Stimulated activated CD4-positive, alpha-beta T cell treated with anti-CD3 and anti-CD28 coated beads, Interleukin-15, amount 100 ng/mL, for 48 hours (primary cell): ENCODE measurements at places on chromosomes 5 and 9.

- no peak for DNase-seq
Measured at GRCh38 chr9:126521089-126521488, 92.6 kb upstream of the LMX1B start.

GRCh38 chr9:106869458-106869857 is 6.5 kb downstream of the ZNF462 start:
- no peak for DNase-seq

- no peak for DNase-seq
Measured at GRCh38 chr5:94818904-94819303, 200.4 kb downstream of the SLF1 start.

DNA sequence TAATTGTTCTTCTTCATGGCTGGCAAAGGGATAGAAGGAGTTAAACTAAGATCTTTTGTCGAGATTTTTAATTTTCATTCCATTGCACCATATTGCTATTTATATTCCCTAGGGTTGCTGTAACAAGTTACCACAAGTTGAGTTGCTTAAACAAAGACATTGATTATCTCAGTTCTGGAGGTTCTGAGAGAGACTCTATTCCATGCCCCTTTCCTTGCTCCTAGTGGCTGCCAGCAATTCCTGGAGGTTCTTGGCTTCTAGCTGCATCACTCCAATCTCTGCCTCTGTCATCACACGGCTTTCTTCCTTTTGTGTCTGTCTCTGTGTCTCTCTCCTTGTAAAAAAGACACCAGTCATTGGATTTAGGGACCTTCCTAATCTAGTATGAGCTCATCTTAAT is 136.6 kb upstream of the DAB2 start:
- DNase-seq = no peak

GRCh38 chr9:132171702-132172101 is 9.8 kb downstream of the NTNG2 start:
- DNase-seq = no peak

- DNase-seq = no peak
Measured at GRCh38 chr9:35029241-35029640, 39.7 kb downstream of the DNAJB5 start.

- DNase-seq = no peak
Measured at GRCh38 chr9:135591506-135592330, 30.2 kb downstream of the PAEP start.

DNA sequence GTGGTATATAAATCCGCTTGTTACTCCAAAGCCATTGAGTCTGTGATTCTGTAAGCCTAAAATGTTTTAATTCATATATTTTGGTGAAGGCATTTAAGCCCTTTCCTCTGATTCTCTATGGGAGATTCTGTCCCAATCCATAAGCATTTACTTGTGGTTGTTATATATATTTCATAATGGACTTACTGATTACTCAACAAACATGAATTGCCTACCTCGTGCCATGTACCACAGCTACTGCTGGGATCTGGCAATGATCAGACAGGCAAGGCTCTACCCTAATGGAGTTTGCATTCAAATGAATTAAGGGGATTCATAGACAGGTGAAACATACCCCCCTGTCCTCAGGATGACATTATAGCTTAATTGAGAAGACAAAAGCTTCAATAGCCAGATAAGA is 54.5 kb downstream of the C9orf152 start:
- no peak for DNase-seq

- DNase-seq = no peak
Measured at GRCh38 chr9:127122176-127123063, at the start of gene ANGPTL2. Gene ANGPTL2, minus strand, starts transcription at chr9:127122635. Its CDS starts 13,904 bp downstream, at chr9:127108731.

GRCh38 chr9:93593144-93593658 is 16.8 kb downstream of the PHF2 start:
- no peak for DNase-seq

GRCh38 chr9:35845824-35846771 is 17.1 kb downstream of the TMEM8B start:
- DNase-seq = no peak

DNA sequence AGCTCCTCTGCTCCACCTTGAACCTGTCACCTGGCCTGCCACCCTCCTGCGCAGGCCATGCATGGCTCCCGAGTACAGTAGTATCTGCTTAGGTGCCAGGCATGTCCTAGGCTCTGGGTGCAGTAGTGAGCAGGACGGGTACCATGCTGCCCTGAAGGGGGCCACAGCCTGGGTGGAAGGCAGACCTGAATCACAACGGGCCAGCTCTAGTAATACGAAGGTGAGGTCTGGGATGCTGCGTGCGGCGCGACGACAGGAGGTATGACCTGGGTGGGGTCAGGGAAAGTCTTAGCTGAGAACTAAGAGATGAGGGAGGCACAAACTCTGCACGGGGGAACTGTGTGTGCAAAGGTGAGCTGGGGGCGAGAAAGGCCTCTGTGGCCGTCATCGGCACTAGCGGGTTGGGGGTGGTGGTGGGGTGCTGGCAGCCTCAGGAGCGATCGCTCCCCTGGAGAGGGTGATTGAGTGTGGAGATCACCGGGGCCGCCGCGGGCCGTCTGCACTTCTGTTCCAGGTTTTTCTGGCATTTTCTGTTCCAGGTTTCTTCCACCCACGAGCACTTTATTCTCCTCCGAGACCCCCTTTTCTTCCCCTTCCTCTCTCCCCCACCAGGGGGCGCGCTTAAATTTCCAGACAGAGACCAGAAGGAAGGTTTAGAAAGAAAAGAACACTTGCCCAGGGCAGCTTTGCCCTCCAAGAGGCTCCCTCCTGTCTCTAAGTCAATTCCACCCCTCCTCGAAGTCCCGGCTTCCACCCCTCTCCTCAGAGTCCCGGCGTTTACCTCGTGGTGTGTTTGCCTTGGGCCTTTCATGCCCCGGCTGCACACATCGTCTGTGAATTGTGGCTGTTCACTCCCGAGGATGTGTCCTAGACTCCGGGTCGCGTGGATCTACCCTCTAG is 15.1 kb downstream of the PDLIM4 start:
- peak; percentile 68 for DNase-seq

DNA sequence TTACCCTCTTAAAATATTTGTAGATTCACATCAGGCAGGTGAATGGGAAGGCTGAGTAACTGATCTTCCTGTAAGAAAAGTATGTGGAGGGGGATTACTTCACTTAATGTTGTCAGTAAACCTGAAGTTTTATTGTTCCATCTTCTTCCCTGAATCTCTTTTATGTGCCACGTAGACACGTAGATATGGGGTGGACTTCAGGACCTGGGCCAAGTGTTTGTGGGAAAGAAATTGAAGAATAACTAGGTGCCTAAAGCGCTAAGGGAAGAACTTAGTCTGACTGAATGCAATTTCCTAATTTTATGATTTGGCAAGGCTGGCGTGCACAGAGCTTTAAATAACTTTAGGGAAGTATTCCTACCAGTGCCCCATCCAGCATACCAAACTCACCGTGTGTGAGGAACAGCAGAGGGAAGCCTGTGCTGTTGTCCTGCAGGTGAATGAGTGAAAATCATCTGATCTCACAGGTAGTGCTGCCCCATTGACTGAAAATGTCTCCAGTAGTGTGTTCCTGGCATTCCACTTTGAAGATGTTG is 323.4 kb downstream of the KDM4C start:
- no peak for DNase-seq

DNA sequence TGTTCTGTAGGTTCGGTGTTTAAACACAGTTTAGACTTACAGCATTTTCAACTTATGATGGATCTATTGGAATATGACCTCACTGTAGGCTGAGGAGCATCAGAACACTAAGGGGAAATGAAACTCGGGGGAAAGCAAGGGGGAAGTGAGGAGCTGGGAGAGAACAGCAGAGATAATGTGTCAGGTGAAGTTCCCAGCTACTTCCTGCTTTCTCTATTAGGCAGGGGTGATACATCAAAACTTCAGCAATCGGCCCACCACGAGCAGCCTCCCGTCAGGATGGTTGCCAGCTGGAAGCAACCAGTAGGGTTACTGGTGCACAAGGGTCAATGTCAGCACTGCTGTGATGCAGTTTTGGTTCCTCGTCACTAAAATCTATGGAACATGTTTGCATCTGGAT is 34.3 kb downstream of the FAT2 start:
- no peak for DNase-seq

DNA sequence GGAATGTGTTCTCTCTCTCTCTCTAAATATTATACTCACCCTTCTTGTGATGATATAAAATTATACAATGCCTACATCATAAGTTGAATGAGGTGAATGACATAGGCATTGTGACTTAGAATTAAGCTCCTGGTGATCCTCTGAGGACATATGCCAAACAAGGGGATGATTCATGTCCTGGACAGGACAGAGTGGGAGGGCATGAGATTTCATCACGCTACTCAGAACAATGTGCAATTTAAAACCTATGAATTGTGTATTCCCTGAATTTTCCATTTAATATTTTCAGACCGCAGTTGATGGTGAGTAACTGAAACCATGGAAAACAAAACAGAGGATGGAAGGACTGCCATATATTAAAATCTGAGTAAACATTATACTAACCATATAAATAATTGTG is 782.2 kb upstream of the NUDT12 start:
- DNase-seq = no peak

GRCh38 chr5:42840842-42841567 is 29.3 kb upstream of the SELENOP start:
- no peak for DNase-seq

DNA sequence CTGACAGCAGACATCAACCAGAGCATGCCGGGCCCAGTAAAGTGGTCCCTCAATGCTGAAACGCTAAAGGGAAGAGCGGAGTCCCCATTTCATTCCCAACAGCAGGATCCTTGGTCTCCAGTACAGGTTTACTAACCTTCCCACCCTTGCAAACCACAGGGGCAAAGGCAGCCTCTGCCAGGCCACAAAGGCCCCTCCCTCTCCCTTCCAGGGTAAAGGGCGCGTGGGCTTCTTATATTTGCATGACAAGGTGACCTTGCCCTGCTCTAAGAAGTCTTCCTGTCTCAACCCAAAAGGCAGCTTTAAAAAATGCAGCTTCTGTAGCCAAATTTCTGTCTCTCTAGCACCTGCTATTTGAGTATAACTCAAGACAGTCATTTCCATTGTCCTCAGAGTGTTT is 131.5 kb upstream of the PTCH1 start:
- DNase-seq = no peak

- no peak for DNase-seq
Measured at GRCh38 chr9:12889402-12890106, 114.7 kb downstream of the LURAP1L start.

DNA sequence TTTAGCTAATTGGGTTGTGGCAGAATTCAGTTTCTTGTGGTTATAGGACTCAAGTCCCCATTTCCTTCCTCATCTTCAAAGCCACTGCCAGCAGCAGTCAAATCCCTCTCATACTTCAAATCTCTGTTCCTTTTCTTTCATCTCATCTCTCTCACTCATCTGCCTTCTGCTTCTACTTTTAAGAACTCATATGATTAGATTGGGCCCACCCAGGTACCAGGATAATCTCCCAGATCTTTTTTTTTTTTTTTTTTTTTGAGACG is 8.0 kb upstream of the REEP5 start:
- DNase-seq = no peak

- DNase-seq = no peak
Measured at GRCh38 chr5:103706939-103707682, 144.5 kb upstream of the NUDT12 start.

DNA sequence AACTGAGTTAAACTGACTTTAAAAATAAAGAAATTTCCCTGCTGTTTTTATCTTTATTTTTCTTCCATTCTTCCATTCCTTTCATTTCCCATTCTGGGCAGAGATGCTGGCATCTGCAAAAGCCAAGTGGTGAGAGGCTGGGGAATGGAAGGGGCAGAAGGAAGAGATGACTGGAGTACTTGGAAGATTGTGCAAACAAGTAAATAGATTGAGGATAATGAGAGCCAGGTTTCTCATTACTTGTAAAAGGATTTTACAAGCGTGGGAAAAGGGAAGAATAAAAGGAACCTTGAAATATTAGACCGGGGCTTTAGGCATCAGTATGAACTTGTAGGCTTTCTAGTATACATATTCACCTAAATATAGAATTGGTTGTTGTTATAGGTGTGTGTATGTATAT is 341.2 kb downstream of the CAAP1 start:
- no peak for DNase-seq

DNA sequence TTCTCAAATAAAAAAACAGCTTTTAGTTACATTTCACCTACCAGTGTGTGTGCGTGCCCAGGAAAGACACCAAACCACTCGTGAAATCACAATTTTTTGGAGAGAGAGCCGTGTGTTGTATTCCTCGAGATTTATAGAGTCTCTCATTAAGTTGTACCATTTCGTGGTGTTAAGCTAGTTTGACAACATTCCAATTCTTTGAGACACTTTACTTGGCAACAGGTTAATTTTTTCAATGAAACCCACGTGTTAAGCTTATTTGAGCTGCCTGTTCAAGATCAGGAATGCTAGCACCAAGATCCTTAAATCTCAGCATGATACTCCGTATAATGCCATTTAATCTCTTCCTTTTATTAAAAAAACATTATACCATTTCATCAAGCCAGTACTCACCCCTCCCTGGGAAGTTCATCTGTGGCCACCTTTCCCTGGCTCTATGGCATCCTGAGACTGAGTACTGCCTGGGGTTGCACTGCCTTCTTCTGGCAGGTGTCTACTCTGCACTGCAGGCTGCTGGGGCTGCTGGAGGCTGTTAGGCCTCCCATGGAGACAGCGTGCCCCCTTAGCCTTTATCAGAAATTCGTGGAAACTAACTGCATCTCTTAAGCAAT is 143.7 kb downstream of the ARHGAP26 start:
- no peak for DNase-seq

GRCh38 chr9:87816036-87816435 is 66.6 kb upstream of the SPATA31E1 start:
- no peak for DNase-seq

GRCh38 chr5:156093024-156093423 is 233.9 kb upstream of the SGCD start:
- no peak for DNase-seq

- no peak for DNase-seq
Measured at GRCh38 chr5:121024416-121025311, 560.6 kb downstream of the PRR16 start.

GRCh38 chr5:74037321-74037720 is 411.3 kb downstream of the ARHGEF28 start:
- no peak for DNase-seq

DNA sequence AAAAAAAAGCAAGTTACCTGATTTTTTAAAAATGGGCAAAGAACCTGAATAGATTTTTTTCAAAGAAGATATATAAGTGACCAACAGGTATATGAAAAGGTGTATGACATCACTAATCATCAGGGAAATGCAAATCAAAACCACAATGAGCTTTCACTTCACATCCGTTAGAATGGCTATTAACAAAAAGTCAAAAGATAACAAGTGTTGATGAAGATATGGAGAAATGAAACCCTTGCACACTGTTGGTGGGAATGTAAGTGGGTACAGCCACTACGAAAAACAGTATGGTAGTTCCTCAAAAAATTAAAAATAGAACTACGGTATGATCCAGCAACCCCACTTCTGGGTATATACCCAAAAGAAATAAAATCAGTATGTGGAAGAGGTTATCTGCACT is 134.8 kb downstream of the UGCG start:
- DNase-seq = no peak
